Suprapubic skin (tissue), 4 donors: ENCODE measurements at places on chromosomes 13 and 19.

- H3K4me3 ChIP-seq = no peak overlapping the region
- DNase-seq = no peak
- peaks cover 17% of the 10 kb centered on the region for H3K27me3 ChIP-seq
- no peaks in the 10 kb centered on the region for H3K36me3 ChIP-seq
These were observed 1.6 kb downstream of the JAK3 start for GRCh38 chr19:17846146-17846545.

- H3K4me3 ChIP-seq = no peak overlapping the region
- no peak for DNase-seq
- peaks cover 4% of the 10 kb centered on the region for H3K36me3 ChIP-seq
- no peak overlapping the region for H3K27ac ChIP-seq
These were observed 22.8 kb downstream of the RFX1 start for GRCh38 chr19:13983213-13983889.

GRCh38 chr13:91804724-91805123 lies 406.3 kb downstream of the GPC5 start:
- H3K36me3 ChIP-seq = no peaks in the 10 kb centered on the region
- DNase-seq = no peak
- H3K4me1 ChIP-seq = no peaks in the 10 kb centered on the region
- H3K27me3 ChIP-seq = no peaks in the 10 kb centered on the region
- H3K27ac ChIP-seq = no peak overlapping the region

- H3K4me1 ChIP-seq = no peaks in the 10 kb centered on the region
- H3K4me3 ChIP-seq = no peak overlapping the region
- no peak overlapping the region for H3K27ac ChIP-seq
- DNase-seq = no peak
- no peaks in the 10 kb centered on the region for H3K36me3 ChIP-seq
These were observed 1537.4 kb downstream of the SLITRK1 start for GRCh38 chr13:82344867-82345266.

GRCh38 chr13:70090036-70090723 lies 17.4 kb upstream of the ATXN8OS start:
- H3K36me3 ChIP-seq = no peaks in the 10 kb centered on the region
- H3K27ac ChIP-seq = no peak overlapping the region
- H3K27me3 ChIP-seq = no peaks in the 10 kb centered on the region
